ENCODE measurements at places on chromosomes 1 and 21.

- no peak for DNase-seq
These were observed 10.7 kb downstream of the DCST2 start for GRCh38 chr1:155022927-155023236.

- DNase-seq = no peak
These were observed 286.9 kb downstream of the DISC1 start for GRCh38 chr1:231913493-231913892.

GRCh38 chr1:40267767-40268187 is 9.7 kb downstream of the ZMPSTE24 start:
- no peak for DNase-seq

GRCh38 chr21:23218667-23219066 is 2220.5 kb downstream of the NCAM2 start:
- no peak for DNase-seq

Data from T follicular helper cell (primary cell).